ENCODE measurements at places on chromosomes 6 and 20.

GRCh38 chr6:47057830-47058540, 15.9 kb upstream of the ADGRF1 start:
- DNase-seq, result no peak

DNA sequence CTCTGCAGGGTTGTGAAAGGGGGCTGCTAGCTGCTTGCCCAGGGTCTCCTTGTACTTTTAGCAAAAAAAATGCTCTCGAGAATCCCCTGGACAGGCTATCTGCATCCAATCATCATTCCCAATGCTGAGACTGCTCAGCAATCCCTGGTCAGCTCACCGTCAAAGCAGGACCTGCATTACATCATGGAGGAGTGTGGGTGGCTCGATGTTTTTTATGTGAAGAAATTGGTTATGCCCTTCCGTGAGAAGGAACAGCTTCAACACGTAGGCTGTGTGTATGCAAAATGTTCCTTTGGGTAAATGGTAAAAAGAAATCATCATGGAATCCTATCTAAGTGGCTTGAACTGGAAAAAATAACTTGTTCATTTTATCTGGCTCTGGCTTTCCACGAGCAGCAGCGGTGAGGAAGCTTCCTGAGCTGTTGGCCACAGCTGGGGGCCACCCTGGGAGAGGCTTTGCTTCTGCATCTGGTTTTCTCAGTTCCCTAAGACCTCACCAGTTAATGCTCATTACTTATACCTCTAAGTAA, 111.4 kb downstream of the FYN start:
- DNase-seq, result no peak

- peak; percentile 20 for DNase-seq
Measured at GRCh38 chr20:3454831-3455230, 16.0 kb upstream of the ATRN start.

DNA sequence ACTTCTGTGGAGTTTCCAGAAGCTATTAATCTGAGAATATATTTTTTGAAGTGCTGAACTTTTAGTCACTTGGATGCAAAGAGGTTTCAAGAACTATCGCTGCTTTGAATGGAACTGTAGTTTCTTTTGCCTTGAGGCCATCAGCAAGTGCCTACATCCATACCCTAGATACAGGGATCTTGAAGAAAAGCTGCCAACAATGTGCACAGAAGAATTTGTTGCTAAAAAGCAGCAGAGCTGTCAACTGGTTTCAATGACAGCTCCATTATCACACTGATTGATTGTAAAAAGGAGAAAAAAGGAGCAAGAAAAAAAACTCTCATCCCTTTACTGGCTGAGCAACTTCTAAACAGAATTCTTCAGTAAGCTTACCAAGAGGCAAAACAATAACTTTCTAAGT, 251.0 kb upstream of the NRSN1 start:
- no peak for DNase-seq

DNA sequence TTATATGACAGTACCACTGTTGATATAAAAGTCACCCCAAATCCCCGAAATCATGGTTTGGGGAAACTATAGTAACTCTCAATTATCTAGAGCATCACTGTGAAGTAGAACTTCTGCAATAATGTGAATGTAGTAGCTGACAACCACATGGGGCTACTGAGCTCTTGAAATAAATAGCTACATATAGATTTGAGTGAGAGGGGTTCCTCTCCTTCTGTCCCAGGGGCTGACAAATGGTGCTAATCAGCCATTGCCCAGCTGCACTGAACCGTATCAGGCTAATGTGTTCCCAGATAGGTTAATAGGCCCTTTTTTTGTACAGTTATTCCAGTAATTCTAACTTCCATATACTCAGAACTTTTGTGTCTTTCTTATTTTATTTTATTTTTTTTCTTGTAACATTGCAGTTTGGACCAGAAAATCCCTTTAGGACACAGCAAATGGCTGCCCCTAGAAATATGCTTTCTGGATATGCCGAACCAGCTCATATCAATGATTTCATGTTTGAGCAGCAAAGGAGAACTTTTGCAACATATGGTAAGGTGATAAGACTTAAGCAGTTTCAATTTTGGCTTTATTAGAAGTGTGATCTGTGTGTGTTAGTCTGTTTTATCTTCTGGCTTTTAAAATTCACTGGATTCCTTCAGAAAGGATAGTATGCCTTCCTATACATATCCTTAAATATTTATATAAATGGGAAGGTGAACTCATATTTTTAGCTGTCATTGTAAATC, 21.1 kb downstream of the CDC40 start:
- no peak for DNase-seq

GRCh38 chr6:166958926-166959861, 2.8 kb upstream of the RNASET2 start:
- peak; percentile 9 for DNase-seq

DNA sequence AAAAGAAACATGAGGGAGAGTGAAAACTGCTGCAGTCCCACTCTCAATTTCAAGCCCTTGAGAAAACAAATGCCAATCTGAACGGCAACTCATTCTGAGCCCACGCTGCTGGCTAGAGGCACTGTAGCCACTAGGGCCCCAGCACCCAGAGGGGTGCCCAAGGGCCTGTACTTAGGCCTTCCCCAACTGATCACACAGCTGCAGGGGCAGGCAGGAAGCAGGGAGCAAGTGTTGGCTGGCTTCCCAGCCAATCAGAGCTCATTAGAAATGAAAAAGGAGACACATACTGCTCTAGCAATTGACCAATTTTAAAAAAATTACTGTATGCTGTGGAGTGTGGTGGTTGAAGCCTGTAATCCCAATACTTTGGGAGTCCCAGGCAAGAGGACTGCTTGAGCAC, 3.7 kb upstream of the BEND3 start:
- DNase-seq, result peak; percentile 82

GRCh38 chr6:124011180-124011579, 207.5 kb downstream of the NKAIN2 start:
- DNase-seq, result no peak

GRCh38 chr20:49245921-49246740, 26.9 kb downstream of the DDX27 start:
- DNase-seq, result peak; percentile 53
